ENCODE measurements at places on chromosomes 12 and 14.
A peak's percentile ranks its signal among the peaks of the same experiment; 100 is the strongest.

DNA sequence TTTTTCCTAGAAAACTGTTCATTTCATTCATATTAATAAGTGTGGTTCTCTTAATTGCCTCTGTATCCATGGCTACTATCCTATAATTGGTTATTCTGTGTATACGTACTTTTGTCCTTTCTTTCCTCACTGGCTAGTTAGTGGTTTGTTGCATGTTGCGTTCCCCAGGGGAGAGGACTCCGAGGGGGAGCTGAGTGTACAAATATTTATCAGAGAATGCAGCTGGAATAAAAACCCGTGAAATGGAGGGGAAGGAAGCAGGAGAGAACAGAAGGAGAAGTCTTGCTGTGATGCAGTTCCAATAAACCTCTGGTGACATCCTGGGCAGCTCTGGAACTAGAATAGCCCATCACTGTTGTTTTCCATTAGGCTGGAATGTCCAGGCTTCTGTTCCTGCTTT lies 117.1 kb upstream of the RGS6 start:
- no peak for DNase-seq

GRCh38 chr14:49989966-49990365 lies 97.1 kb downstream of the ARF6 start:
- no peak for DNase-seq

DNA sequence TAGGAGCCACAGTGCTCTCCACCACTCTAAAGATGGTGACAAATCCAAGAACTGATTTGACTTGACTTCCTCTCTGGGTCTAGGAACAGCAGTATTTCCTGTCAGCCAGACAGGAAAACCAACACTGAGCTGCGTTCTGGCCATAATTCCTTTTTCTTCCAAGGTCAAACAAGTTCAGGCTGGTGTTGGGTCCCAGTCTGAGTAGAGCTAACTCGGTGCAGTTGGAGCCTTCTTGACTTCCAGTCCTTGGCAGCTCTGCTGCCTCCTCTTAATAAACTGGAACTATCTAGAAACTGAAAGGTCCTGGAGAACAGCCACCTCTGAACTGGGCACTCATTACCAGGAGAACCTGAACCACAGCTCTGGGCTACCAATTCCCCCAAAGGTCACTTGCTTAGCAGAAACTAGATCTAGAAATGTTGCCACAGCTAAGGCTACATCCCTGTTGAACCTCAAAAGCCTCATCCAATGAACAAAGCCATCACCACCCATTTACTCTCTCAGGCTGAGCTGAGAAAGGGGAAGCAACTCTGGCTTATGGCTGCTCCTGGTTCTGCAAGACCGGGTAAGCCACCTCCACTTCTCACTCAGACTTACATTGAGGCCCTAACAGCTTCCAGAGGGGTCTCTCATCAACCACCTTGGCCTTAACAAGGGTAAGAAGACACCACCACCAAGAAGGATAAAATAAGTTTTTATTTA lies 27.7 kb downstream of the MAX start:
- no peak for DNase-seq

GRCh38 chr12:41699658-41700057 lies 445.0 kb downstream of the GXYLT1 start:
- DNase-seq: no peak

DNA sequence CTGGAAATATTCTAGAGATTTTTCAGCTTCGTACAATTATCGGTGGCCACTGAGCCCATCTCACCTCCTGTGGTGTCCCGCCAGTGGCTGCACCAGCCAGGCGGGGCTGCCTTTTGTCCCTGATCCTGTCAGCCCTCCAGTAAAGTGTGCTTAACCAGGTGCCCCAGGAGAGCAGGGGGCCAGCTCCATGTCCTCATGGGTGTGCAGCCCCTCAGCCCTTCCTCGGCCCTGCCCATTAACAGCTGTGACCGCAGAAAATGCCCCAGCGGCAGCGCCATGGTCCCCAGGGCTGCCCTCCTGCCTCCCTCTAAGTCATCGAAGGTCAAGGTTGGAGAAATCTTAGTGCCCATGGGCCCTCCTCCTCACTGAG lies 188.5 kb downstream of the ZFP36L1 start:
- no peak for DNase-seq

DNA sequence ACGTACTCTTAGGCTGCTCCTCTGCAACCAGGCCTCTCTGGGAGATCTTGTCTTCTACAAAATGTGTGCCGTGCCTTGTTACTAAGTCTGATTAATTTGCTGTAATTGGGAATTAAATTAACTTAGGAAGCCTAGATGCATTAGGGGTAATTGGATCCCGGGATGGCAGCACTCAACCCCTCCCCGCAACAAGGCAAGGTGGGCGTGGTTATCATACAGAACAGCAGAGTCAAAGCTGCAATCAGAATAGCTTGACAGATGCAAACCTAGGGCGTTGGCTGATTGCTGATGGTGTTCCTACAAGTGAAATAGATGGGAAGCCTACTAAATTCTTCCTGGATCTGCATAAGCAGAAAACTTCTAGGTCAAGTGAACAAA lies 34.5 kb upstream of the NFYB start:
- no peak for DNase-seq

DNA sequence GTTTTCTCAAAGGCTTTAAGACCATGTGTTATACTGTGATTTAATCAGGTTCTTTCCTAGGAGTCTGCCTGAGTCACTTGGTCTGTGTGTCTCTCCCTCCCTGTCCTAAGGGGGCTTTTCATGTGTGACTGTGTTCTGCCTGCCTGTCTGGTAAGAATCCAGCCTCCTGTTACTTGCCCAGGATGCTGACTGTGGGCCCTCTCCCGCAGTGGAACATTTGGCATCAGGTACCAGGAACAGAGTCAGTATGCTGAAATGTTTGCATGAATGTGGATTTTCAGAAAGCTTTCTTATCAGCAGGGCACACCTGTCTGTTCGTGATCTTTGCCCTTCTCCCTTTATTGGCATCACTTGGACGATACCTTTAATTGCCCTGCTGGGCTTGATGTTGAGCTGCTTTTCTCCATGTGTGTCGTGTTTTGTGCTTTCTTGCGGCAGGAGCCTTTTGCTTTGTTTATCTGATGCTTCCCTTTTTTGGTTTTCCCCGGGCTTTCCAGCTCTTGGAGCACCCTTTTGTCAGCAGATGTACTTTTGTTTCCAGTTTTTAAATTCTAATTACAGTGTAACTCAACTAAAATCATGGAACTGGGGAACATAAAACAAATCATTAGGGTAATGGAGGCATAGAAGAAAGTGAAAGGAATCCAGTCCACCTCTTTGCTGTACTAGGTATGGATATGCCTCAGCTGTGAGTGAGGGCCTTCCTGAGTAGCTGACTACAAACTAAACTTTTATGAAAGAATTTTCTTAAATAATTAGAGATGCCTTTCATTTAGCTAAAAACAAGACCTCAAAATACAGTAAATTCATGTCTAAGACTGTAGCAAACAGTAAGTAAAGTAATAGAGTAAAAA lies 72.5 kb downstream of the TRAF3 start:
- no peak for DNase-seq

GRCh38 chr12:125685915-125686314 lies 620.7 kb downstream of the AACS start:
- no peak for DNase-seq

DNA sequence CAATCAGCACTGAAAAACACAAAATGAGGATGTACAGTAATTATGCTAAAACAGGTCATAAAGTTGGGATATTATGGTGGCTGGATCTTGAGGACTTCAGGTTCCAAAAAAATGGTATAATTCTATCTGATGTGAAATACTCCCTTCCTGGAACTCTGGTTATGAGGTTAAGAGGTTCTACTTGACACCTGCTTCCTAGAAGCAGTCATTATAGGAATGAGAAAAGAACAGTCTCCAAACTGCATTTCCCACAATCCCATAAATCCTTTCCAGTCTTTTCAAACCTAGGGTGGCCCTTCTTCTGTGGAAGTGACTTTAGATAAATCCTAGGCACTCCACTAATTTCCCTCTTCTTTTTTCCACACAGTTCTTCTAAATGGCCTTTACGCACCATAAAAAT lies 63.7 kb upstream of the OR10AD1 start:
- no peak for DNase-seq

DNA sequence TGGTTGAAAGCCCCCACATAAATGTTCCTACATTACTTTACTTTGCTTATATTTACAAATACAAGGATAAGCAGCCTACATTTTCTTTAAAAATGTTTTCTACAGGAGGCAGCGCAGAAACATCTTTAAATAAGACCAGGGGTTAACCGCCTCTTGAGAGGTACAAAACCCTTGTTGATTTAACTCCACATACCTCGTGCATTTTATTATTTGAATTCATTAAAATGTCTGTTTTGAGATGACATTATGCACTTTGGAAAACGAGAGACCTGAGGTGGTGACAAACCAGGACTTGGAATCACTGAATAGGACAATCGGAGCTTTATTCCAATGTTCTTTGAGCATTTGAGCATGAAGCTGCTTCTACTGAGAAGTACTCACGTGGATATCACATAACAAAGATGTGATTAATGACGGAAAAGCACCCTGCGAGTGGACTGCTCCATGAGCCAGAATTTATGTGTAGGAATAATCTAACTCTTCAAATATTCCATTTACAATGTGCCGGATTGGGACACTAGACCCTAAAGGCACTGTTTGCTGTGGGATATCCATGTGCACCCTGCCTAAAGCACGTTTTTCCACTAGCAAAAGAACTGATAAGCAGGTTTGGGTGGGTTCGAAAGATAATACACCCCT lies 746 bp upstream of the DUSP16 start:
- no peak for DNase-seq

GRCh38 chr12:526089-526488 lies 66.3 kb downstream of the B4GALNT3 start:
- no peak for DNase-seq

- no peak for DNase-seq
These were observed 23.9 kb downstream of the A2ML1 start for GRCh38 chr12:8846305-8846704.

GRCh38 chr12:53128780-53129569 lies 25.7 kb downstream of the SOAT2 start:
- DNase-seq: no peak

DNA sequence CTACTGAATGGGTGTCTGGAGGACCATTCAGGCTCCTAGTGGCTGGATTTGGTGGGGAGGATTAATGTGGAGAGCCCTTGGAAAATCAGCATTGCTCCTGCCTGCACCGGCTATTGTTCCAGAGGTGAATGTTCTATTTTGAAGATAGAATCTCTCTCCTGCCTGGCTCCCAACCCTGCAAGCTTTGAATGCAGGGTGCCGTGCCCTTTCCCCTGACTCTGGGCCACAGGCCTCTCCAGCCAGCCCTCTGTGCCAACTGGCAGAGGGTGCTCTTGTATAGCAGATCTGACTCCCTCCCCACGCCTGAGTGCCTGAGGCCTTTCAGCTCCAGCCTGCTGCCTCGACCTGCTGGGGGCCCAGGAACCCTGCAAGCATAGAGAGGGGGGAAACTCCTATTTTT lies 106.8 kb downstream of the TMEM260 start:
- no peak for DNase-seq

DNA sequence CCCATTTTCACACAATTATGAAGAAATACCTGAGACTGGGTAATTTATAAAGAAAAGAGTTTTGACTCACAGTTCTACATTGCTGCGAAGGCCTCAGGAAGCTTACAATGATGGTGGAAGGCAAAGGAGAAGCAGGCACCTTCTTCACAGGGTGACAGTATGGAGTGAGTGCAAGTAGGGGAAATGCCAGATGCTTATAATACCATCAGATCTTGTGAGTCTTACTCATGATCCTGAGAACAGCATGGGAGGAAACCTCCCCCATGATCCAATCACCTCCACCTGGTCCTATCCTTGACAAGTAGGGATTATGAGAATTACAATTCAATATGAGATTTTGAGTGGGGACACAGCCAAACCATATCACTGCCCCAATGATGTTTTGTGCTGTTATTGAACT lies 189.3 kb upstream of the CRY1 start:
- DNase-seq: no peak

- DNase-seq: no peak
These were observed 14.6 kb downstream of the CFAP54 start for GRCh38 chr12:96503976-96504375.

DNA sequence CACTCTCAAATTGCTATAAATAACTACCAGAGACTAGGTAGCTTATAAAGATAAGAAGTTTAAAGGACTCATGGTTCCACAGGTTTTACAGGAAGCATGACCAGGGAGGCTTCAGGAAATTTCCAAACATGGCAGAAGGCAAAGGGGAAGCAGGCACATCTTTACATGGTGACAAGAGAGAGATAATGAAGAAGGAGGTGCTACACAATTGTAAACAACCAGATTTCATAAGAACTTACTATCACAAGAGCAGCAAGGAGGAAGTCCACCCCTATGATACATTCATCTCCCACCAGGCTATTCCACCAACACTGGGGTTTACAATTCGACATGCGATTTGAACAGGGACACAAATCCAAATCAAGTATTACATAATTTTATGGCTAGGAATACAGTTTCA lies 257.7 kb downstream of the BTG1 start:
- no peak for DNase-seq

DNA sequence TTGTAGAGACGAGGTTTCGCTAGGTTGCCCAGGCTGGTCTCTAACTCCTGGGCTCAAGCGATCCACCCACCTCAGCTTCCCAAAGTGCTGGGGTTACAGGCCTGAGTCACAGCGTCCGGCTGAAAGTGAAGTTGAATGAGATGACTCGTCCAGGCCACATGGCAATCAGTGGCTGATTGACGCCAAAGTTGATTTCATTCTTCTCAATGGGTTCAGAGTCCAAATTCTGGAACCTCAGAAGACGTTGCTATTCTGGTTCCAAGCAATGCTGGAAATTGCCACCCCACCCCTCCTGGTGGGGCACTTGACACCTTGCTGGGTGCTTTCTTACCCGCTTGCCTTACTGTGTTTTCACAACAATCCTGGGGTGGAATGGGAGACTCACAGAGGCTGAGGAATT lies 14.9 kb downstream of the ABCB9 start:
- no peak for DNase-seq

DNA sequence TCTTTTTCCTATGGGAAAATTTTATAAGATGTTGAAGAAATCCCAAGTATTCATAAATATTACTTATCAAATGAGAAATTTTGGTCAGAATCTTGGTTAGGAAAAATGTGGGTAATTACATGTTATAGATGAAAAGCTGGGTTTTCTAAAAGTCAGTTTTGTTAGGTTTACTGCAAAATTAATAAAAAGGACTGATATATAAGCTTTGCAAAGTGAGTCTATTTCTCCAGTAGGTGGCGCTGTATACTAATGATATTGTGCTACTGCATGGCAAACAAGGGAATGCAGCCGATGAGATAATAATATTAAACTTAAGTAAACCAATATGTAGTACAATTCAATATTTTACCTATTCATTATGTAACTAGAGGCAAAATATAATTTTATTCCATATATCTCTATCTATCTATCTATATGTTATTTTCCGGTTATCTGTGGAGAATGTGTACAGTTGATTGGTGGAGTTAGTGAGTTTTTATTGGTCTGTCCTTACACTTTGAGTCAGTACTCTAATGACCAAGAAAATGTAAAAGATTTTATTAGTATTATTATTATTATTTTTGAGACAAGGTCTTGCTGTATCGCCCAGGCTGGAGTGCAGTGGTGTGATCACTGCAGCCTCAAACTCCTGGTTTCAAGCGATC lies 32.9 kb downstream of the MIPOL1 start:
- DNase-seq: no peak

- no peak for DNase-seq
These were observed 85.7 kb downstream of the KIF26A start for GRCh38 chr14:104224131-104224505.

- no peak for DNase-seq
These were observed 29.7 kb downstream of the ATF7IP start for GRCh38 chr12:14395074-14395778.

GRCh38 chr14:52124791-52125684 lies 56.2 kb upstream of the NID2 start:
- no peak for DNase-seq

GRCh38 chr12:93098077-93098476 lies 169.0 kb upstream of the EEA1 start:
- peak; percentile 51 for DNase-seq

GRCh38 chr12:64682572-64683277 lies 72.4 kb downstream of the RASSF3 start:
- no peak for DNase-seq
